ENCODE measurements at places on chromosomes 4 and X. TPM values are rescaled to one million over a fixed set of nuclear protein-coding genes. Genes with fewer than 3 reads are reported as not detected.

Gene ADH1C
- not detected for total RNA-seq

GRCh38 chr4:88286897-88287296 lies 2.5 kb upstream of the PPM1K start:
- DNase-seq = no peak

Gene FDCSP
- total RNA-seq = not detected

GRCh38 chrX:77786365-77786680 lies 307 bp upstream of the ATRX start:
- DNase-seq = no peak

Gene ZNF827
- 27.6 TPM for total RNA-seq

DNA sequence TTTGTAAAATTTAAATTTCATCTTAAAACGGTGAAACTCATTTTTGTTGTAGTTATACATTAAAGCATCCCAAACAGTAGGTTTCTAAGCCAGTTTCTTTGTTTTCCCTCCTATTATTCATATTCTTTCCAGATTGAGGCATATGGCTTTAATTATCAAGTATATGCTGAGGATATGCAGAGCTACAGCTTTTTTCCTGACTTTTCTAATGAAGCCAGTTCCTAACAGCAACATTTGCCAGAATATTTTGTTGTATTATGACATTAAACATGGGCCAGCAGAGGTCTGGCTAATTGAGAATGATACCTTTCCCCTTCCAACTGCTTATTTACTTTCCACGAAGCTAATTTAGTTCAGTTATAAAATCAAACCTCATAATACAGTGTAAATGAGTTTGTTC lies 75.3 kb downstream of the SLIT2 start:
- no peak for DNase-seq

DNA sequence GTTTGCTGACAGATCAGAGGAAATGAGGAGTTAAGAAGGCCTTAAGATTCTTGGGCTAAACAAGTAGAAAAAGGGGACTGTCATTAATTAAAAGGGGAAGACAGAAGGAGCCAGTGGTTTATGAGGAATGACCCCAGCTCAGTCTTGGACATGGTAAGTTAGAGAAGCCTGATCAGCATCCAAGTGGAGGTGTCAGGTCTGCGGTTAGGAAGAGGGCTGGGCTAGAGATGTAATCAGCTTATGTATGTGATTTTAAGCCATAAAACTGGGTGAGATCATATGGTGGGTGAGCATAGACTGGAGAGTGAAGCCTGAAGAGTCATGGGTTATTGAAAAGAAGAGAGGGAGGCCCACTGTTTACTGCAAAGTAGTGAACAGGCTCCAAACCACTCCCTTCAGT lies 246.1 kb downstream of the NR3C2 start:
- DNase-seq = no peak

GRCh38 chr4:151948351-151949016 lies 187.7 kb upstream of the GATB start:
- DNase-seq = no peak

Gene RS1
- total RNA-seq = not detected

Gene SRD5A3
- total RNA-seq = 29.0 TPM

- DNase-seq = no peak
These were observed 32.4 kb downstream of the SMPX start for GRCh38 chrX:21725496-21725895.

Gene ADH1B
- total RNA-seq = 1.2 TPM

GRCh38 chr4:60359746-60360367 lies 840.3 kb upstream of the ADGRL3 start:
- DNase-seq = no peak

- DNase-seq = no peak
These were observed 66.2 kb downstream of the EGF start for GRCh38 chr4:109978704-109979454.

DNA sequence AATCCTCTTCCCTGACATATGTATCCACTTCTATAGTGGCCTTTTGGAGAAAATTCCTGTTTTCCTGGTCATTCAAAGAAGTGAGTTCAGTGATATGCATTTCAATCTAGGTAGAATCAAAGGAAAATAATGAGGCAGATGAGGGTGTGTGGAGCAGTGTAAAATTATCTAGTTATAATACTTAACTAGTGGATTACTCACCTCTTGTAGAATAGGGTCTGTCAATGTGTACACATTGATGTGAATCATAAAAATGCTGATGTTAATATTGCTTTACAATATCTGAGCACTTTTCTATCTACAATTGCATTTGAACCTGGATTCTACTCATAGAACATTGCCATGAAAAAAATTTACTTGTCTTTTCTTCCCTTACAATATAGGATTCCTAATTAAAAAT lies 293.5 kb downstream of the GBA3 start:
- no peak for DNase-seq

Gene OPHN1
- total RNA-seq = 6.0 TPM

Gene DCAF12L2
- not detected for total RNA-seq

Gene GPR119
- not detected for total RNA-seq

DNA sequence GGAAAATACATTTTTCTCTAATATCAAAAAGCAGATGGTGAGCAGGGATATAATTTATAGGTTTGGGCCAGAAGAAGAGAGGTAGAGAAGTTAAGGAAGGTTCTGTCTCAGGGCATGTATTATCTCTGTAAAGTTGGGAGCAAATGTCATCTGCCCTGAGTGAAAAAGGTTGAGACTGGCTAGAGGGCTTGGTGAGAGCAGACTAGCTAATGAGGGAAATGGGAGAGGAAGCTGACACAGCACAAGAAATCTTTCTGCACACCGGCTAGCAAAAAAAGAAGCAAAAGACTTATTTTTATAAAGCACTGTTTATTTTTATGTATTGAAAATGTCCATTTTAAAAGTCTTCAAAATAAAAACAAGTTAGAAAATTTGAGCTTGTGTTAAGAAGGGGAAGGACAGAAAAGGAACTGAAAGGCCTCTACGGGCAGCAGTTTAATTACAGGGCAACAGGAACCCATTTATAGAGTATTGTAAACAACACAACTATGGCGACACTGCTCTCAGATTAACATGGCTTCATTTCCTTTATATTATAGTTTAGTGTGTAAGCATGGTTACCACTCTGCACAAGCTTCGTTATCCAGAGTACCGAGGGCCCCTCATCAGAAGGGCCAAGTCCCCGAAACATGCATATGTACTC lies 17.4 kb downstream of the CD40LG start:
- no peak for DNase-seq

Gene XAGE2
- total RNA-seq = not detected

- no peak for DNase-seq
These were observed 3.9 kb upstream of the TTC29 start for GRCh38 chr4:146949559-146949958.

- DNase-seq = no peak
These were observed 300.4 kb downstream of the NLGN4X start for GRCh38 chrX:5928224-5928623.

DNA sequence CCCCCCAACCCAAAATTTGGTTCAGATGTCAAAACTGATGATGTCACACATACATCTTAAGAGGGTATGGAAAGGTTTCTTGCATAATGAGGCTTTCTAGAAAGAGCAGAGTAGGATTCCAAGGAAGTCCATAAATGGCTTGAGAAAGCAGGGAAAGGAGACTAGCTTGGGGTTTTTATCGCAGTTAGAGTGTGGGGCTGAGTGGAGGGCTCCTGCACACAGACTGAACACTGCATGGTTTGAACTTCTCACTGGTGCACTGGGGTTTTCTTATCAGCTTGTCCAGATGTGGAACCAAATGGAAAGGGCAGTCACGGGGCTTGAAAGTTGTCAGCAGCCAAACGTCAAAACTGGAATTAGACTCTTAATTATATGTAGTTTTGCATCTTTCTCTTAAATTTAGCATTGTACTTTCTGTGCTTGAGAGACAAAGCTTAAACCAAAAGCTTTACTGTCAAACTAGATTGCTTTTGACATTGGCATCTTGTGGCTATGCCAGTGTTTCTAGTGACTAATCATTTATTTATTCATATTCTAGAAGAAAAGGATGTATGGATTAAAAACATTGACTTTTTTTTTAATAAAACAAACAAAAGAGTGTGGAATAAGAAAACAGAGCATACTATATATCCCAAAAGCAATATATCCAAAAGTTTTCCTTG lies 78.3 kb upstream of the STIM2 start:
- no peak for DNase-seq

DNA sequence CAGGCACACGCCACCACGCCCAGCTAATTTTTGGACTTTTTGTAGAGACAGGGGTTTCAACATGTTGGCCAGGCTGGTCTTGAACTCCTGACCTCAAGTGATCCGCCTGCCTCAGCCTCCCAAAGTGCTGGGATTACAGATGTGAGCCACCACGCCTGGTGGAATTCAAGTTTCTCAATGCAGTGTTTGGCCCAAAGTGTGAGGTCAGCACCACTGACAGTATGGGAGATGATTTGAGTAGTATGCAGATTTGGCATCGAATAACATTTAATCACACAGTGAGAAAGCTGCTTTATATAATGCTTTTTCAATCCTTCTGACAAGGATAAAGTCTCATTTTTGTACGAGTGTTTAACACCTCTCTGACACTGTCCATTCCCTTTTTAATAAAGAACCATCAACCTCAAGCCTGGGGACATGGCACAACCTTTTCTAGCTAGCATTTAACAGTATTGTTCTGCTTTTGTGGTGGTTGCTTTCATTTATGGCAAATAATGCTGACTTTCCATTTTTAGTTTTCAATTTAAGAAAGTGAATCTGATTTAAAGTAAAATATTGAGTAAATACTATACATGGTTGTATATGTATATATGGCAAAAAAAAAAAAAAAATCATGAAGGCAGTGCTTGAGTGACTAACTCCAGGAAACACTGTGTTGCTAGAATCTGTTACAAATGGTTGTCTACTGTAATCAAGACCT lies 4.3 kb upstream of the NSUN7 start:
- DNase-seq = no peak

Gene RAB39B
- total RNA-seq = 3.1 TPM

DNA sequence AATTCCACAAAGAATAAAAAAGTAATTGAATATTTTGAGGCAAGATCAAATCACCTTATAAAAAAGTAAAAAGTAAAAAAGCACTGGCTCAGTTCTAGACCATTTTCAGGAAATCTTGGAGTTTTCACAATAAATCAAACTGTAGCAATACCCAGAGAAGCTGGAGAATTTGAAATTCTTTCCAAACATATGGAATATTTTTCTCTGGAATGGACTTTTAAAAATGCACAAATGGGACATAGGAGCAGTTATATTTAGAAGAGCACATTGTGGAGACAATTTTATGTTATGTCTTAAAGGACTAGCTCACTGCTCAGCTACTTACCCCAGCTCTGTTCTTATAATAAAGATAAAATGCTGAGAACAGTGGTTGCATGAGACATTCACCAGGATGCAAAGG lies 211.9 kb upstream of the KIT start:
- no peak for DNase-seq

Gene VCX
- not detected for total RNA-seq

DNA sequence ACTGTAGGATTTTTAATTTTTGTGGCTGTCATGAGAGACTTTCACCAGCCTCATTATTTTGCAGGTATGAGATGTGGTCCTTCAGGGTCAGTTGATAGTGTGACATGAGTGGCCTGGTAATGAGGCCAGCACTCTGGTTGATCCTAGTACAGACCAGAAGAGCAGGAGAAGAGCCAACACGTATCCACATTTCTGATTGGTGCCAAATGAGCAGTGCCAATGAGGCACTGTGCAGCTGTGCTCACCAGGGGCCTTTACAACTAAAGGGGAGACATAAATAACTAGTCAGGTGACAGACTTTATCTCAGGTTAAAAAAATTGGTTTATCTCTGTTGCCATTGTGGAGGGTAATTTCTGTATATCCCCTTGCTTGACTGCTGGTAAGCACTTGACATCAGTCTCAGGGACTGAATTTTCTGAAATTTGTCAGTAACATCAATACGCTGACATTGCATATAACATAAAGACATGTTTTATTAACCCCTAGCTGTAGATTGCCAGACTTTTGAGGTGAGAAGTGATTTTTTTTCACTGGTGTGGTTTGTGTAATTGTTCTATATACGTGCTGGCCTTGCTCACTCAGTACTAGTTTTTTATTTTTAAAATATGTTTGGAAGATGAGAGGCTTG lies 101.2 kb downstream of the AFF1 start:
- no peak for DNase-seq

DNA sequence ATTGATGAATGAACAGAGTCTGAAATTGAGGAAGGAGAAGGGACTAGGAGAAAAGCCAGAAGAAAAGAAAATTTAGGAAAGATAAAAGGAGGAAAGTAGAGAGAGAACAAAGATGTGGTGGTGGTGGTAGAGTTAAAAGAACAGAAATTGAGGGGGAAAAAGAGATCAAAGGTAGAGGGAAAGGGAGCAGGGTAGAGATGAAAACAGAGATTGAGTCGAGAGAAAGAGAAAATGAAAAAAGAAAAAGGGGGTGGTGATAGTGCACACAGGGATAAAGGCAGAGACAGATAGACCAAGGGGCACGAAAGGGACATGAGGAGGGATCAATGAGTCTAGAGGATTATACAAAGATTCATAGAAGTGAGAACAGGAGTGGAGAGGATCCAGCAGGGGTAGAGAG lies 3.9 kb downstream of the ALAS2 start:
- DNase-seq = no peak

- no peak for DNase-seq
These were observed 328.4 kb upstream of the INTU start for GRCh38 chr4:127304356-127304755.

Gene RNF150
- total RNA-seq = 28.7 TPM

DNA sequence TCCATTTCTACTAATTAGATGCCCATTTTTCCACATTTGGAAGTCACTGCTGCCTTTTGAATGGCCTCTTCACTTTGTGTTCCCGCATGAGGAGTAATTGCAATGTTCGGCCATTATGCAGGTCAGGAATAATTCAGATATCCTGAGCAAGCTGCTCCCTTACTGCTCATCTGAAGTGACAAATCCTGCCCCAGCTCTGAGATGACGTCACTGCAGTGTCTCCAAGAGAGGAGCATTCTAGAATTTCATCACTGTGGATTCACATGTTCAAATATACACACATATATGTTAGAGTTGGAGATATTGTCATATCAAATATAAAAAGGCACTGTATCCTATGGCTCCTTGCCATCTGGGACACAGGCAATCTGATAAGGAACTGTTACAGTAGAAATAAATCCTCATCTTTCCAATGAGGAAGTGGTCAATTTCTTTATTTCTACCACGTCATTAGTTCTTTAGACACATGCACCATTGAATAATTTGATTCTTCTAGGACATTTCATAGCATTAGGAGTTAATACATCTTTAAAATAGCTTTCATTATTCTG lies 706.9 kb upstream of the TENM3 start:
- no peak for DNase-seq

- DNase-seq = no peak
These were observed 301.7 kb upstream of the CPEB2 start for GRCh38 chr4:14700544-14700943.

- no peak for DNase-seq
These were observed 7.6 kb upstream of the HTRA3 start for GRCh38 chr4:8261851-8262535.

- no peak for DNase-seq
These were observed 254.4 kb upstream of the CXXC4 start for GRCh38 chr4:104749062-104749461.

Gene VEGFC
- total RNA-seq = 25.2 TPM

DNA sequence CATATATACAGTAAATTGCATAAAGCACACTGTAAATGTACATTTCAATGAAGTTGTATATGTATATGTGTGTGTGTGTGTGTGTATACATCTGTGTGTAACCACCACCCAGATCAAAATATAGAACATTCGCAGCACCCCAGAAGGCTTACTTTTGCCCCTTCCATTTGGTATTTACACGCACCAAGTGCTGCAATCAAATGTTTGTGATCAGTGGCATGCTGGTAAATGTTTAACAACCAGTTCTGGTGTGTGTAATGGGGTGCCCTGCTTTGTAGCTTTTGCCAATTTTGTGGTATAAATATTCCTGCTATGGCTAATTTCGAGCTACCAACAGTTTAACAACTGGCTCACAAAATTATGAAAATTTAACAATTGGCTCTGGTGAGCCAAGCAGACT lies 101.3 kb downstream of the RTL5 start:
- DNase-seq = no peak

Data from chondrocyte (in vitro differentiated cells).